Fibroblast of lung (primary cell): ENCODE measurements at places on chromosomes 6 and 20.

DNA sequence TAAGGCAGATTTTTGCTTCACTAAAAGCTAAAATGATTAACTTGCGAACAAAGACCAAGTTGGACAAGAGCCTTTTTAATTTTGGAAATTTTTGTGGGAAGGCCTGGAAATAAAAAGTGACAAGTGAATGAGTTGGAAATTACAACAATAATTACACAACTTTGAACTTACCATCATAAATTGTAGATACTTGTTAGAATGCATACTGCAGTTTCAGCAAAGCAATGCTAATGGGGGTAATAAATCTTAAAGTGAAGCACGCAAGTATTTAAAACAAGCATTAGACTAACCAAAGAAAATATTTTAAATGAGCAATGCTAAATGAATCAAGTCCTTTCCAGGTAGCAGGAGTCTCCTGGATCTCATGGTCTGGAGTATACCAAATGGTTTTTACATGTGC is 83.2 kb upstream of the EYA4 start:
- H3K36me3 ChIP-seq = no peaks in the 10 kb centered on the region
- no peak for DNase-seq
- H3K4me3 ChIP-seq = no peak overlapping the region
- H3K4me1 ChIP-seq = no peaks in the 10 kb centered on the region

GRCh38 chr20:32457479-32457986 is 99.4 kb downstream of the ASXL1 start:
- H3K27ac ChIP-seq = no peak overlapping the region
- DNase-seq = peak; percentile 52
- H3K4me1 ChIP-seq = peaks cover 2% of the 10 kb centered on the region
- H3K27me3 ChIP-seq = no peaks in the 10 kb centered on the region
- H3K36me3 ChIP-seq = peaks cover 9% of the 10 kb centered on the region

DNA sequence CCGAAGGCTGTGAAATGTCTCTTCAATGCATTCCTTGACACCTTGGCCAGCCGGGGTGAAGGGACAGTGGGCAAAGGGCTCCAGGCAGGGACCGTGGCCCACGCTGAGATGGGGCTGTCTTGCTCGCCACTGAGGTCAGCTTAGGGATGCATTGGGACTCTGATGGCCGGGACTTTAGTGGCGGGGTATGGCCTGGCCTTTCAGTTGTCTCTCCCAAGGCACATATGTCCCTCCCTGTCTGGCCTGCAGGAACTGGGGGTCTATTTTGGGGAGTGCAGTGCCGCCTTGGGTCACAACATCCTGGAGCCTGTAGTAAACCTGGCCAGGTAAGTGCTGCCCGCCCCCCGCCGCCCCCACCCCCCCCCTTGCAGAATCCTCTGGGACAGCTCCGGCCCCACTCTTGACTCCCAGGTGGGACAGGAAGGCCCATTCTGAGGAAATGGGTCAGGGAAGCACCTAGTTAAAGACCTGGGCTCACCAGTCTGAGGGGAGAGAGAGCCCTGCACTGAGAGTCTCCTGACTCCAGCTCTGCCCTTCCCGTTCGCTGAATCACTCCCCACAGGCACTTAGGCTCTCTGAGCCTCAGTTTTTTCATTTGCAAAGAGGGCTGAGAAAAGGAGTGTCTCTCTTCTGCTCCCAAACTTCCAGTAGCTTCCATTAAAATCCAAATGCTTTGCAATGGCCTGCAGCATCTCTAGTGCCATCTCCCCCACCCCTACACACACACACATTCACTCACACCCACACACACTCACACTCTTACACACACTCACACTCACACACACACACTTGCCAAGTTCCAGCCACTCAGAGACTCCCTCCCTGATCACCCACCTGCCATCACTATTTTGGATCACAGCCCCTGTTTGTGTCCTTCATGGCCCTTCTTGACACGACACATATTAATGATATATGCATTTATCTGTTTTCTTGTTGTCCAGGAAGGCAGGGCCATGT is 33.1 kb downstream of the RAB44 start:
- H3K27me3 ChIP-seq = no peaks in the 10 kb centered on the region
- H3K36me3 ChIP-seq = no peaks in the 10 kb centered on the region
- peaks cover 9% of the 10 kb centered on the region for H3K4me1 ChIP-seq
- no peak overlapping the region for H3K27ac ChIP-seq
- no peak overlapping the region for H3K4me3 ChIP-seq

DNA sequence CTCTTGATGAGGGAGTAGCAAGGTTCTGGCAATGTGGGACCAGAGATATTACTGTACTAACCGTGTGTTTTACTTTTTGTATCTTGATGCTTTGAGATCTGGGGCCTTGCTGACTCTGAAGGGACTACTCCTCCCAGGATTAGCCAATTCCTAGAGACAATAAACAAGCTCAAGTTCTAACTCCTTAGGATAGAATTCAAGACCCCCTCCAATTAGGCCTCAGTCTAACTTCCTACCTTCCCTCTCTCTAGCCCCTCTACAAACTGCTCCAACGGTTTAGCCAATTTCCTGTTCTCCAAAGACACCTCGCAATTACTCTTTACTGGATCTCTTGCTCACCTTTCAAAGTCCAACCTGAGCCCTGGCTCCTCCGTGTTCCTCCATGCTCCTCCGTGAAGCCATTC is 158.7 kb upstream of the JARID2 start:
- no peaks in the 10 kb centered on the region for H3K4me1 ChIP-seq
- no peaks in the 10 kb centered on the region for H3K27me3 ChIP-seq
- H3K4me3 ChIP-seq = no peak overlapping the region
- H3K36me3 ChIP-seq = no peaks in the 10 kb centered on the region

DNA sequence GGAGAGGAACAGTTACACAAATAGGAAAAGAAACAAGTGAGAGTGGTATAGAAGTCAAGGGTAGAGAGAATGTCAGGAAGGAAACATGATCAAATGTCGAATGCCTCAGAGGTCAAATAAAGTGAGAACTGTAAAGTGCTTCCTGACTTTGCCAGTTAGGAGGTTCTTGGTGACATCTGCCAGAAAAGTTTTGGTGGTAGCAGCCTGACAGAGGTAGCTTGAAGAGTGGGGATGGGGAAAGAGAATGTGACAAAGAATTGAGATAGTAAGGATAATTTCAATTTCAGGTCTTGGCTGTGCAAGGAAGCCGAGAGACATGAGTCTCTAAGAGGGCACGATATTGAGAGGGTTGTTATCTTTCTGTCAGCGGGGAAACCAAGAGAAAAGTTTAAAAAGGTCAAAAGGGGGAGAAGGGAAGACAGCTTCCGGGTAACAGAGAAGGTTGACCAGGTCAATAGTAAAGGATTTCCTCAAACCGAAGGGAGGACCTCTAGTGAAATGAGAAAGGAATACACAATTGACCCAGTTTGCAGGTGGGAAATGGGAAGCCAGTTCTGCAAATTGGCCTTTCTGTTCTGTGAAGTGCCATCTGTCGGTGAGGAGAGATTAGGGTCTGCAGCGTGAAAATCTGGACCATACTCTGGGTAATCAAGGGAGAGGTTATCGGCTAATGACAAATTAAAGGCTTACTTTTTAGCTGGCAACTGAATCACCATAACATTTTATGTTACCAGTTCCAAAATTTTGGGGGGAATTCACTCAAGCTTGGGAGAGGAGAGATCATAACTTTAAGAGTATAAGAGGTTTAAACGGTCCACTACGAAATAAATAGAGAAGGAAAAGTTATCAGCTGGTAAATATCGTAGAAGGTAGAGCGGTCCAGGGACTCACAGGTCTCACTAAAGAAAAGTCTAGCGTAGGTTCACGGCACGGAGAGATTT is 973 bp upstream of the BRD2 start:
- peak; percentile 61 for DNase-seq
- H3K36me3 ChIP-seq = peaks cover under 1% of the 10 kb centered on the region
- no peaks in the 10 kb centered on the region for H3K27me3 ChIP-seq
- H3K4me3 ChIP-seq = peak overlapping the region; percentile 85
- peak overlapping the region; percentile 100 for H3K27ac ChIP-seq
- peaks cover 13% of the 10 kb centered on the region for H3K4me1 ChIP-seq

DNA sequence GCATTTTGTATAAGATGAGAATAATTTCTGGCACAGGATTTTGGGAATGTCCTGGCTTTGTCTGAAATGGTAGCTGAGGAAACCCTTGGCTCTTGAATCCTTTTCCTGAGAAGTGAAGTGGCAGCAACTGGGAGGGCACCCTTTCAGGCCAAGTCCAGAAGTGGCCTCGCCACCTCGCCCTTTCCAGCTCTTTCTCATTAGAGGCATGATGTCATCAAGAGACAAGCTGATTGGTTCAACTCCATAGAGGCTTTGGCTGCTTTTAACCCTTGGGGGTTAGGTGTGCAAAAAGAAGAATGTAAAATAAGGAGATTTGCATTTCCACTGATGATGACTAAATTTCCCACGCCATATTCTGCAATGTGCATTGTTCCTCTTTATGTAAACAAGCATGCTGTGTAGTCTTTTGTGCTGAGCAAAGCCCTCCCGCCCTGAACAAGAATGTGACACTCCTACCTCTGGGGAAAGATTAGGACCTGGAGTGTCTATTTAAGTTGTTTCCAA is 116.5 kb downstream of the TCP11 start:
- H3K27ac ChIP-seq = no peak overlapping the region

DNA sequence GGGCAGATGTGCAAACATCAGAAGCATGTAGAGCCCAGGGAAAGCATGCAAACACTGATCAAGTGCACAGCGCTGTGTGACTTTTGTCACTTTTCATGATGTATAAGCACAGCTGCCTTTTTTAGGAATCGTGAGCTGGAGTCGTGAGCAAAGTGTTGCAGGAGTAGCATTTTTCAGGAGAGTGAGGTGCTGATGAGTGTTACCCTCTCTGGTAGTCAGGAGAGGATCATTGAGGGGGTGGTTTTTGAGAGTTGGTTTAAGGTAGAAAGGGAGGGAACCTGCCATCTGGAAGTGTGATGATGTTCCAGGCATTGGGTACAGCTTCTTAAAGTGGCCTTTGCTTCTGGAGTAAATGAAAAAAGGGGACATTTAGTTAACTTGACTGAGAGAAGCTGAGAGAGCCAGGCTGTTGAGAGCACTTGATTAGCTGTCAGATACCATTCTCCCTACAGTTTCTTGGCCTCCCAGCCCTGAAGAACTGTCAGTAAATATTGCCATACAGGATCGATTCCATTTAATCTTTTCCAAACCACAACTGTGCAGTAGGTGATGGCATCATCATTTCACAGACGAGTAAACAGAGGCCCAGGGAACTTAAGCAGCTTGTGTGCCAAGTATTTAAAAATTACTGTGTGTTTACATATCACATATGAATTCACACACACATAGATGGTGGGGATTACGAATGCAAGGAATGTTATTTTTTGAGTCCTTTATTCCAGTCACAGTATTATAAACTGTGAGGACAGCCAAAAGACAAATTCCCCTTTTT is 28.9 kb downstream of the TPD52L1 start:
- H3K27ac ChIP-seq = no peak overlapping the region
- no peaks in the 10 kb centered on the region for H3K36me3 ChIP-seq
- no peak overlapping the region for H3K4me3 ChIP-seq
- H3K4me1 ChIP-seq = peaks cover 4% of the 10 kb centered on the region

- no peak for DNase-seq
- H3K27ac ChIP-seq = no peak overlapping the region
- peaks cover 6% of the 10 kb centered on the region for H3K4me1 ChIP-seq
- H3K27me3 ChIP-seq = no peaks in the 10 kb centered on the region
- no peaks in the 10 kb centered on the region for H3K36me3 ChIP-seq
Observed at GRCh38 chr20:33908868-33909267, 84.8 kb upstream of the RALY start.

DNA sequence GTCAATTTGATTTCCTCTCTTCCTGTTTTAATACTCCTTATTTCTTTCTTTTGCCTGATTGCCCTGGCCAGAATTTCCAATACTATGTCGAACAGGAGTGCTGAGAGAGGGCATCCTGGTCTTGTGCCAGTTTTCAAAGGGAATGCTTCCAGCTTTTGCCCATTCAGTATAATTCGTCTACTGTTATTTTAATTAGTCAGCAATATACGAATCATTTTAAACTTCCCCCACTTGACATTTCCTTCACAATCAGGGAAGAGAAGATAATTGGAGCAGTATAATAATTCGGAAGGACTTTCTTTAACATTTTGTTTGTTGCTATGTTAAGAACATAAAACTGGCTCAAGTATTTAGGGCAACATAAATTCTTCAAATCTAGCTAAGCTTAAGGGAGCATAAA is 860.3 kb upstream of the SLC35B3 start:
- no peak for DNase-seq
- no peaks in the 10 kb centered on the region for H3K27me3 ChIP-seq
- H3K4me1 ChIP-seq = no peaks in the 10 kb centered on the region
- no peak overlapping the region for H3K4me3 ChIP-seq
- no peak overlapping the region for H3K27ac ChIP-seq

- H3K36me3 ChIP-seq = no peaks in the 10 kb centered on the region
- DNase-seq = peak; percentile 61
- H3K27me3 ChIP-seq = no peaks in the 10 kb centered on the region
- no peaks in the 10 kb centered on the region for H3K4me1 ChIP-seq
- no peak overlapping the region for H3K27ac ChIP-seq
- no peak overlapping the region for H3K4me3 ChIP-seq
Observed at GRCh38 chr20:17735206-17735804, 35.5 kb downstream of the BANF2 start.

GRCh38 chr6:66522864-66523263 is 815.8 kb upstream of the EYS start:
- no peaks in the 10 kb centered on the region for H3K36me3 ChIP-seq
- no peak overlapping the region for H3K4me3 ChIP-seq
- H3K4me1 ChIP-seq = no peaks in the 10 kb centered on the region
- H3K27ac ChIP-seq = no peak overlapping the region

DNA sequence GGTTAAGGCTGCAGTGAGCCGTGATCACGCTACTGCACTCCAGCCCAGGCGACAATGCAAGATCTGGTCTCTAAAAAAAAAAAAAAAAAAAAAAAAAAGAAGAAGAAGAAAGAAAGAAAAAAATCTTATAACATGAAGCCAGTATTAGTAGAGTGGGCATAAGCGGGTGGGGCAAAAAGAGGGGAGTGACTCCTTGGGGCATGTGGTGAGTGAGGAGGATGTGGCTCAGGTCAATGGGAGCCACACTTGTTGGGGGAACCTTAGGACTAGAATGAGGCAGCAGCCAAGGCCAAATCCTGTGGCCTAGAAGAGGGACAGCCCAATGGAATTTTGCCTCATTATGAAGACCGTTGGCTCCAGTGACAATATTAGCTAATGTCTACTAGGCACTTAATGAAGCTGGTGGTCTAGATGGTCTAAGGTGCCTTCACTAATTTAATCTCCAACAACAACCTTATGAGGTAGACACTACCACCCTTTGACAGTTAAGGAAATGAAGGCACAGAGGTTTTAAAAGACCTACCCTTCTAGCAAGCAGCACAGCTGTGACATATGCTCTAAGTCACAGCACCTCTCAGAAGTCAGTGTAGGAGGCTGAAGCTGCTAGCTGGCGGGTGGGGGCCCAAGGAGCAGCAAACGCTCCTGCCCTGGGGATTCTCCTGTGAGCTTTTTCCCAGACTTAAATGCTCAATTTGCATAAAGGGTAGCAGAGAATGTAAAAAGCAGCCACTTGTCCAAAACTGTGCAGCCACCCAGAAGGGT is 23.6 kb upstream of the ARMC12 start:
- H3K36me3 ChIP-seq = no peaks in the 10 kb centered on the region
- no peaks in the 10 kb centered on the region for H3K27me3 ChIP-seq
- H3K27ac ChIP-seq = no peak overlapping the region
- H3K4me1 ChIP-seq = no peaks in the 10 kb centered on the region

- no peaks in the 10 kb centered on the region for H3K27me3 ChIP-seq
- H3K27ac ChIP-seq = no peak overlapping the region
- no peaks in the 10 kb centered on the region for H3K4me1 ChIP-seq
- H3K36me3 ChIP-seq = no peaks in the 10 kb centered on the region
Observed at GRCh38 chr20:32891926-32892660, 33.4 kb downstream of the EFCAB8 start.

- H3K4me3 ChIP-seq = no peak overlapping the region
- H3K36me3 ChIP-seq = no peaks in the 10 kb centered on the region
- DNase-seq = no peak
- H3K27me3 ChIP-seq = no peaks in the 10 kb centered on the region
- H3K27ac ChIP-seq = no peak overlapping the region
Observed at GRCh38 chr6:149435919-149436586, 36.0 kb downstream of the SUMO4 start.
